ENCODE measurements at places on chromosomes 6 and 20.

GRCh38 chr20:20407891-20408805 is 40.2 kb downstream of the INSM1 start:
- no peak for DNase-seq

GRCh38 chr6:139081471-139081870 is 52.9 kb downstream of the ABRACL start:
- DNase-seq, result no peak

DNA sequence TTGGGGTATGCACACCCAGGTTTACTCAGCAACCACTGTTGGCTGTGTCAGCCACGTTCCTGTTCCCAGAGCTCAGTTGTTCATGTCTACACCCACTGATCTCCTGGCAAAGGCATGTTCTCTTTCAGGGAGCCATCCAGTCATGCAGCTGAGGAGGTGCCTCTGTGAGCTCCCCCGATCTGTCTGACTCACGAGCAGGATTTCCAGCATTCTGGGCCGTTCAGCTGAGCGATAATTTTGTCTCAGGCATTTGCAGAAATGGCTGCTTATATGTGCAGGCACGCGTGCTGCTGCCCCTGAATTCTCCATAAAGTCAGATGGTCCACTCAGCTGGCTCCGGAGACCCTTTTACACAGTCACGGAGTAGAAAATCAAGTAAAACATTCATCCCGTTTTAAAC is 78.4 kb upstream of the IYD start:
- DNase-seq, result no peak

- no peak for DNase-seq
These were observed 26.8 kb downstream of the BHLHE23 start for GRCh38 chr20:62979876-62980373.

Data from activated CD4-positive, alpha-beta T cell treated with anti-CD3 and anti-CD28 coated beads, Interleukin-2, amount 50 U/mL, for 48 hours (primary cell).